ENCODE measurements at places on chromosomes 11 and 22.
A peak's percentile ranks its signal among the peaks of the same experiment; 100 is the strongest.

GRCh38 chr11:133723056-133723455 lies 122.3 kb downstream of the SPATA19 start:
- no peaks in the 10 kb centered on the region for H3K27me3 ChIP-seq
- no peak overlapping the region for H3K27ac ChIP-seq
- H3K4me1 ChIP-seq = no peaks in the 10 kb centered on the region

GRCh38 chr11:69820441-69820840 lies 1.2 kb upstream of the FGF3 start:
- peaks cover 67% of the 10 kb centered on the region for H3K27me3 ChIP-seq
- DNase-seq = no peak
- H3K4me3 ChIP-seq = no peak overlapping the region

GRCh38 chr11:94722735-94723134 lies 45.4 kb upstream of the AMOTL1 start:
- no peak overlapping the region for H3K27ac ChIP-seq
- H3K4me3 ChIP-seq = no peak overlapping the region
- H3K36me3 ChIP-seq = no peaks in the 10 kb centered on the region
- no peaks in the 10 kb centered on the region for H3K4me1 ChIP-seq
- no peak for DNase-seq
- no peaks in the 10 kb centered on the region for H3K27me3 ChIP-seq

DNA sequence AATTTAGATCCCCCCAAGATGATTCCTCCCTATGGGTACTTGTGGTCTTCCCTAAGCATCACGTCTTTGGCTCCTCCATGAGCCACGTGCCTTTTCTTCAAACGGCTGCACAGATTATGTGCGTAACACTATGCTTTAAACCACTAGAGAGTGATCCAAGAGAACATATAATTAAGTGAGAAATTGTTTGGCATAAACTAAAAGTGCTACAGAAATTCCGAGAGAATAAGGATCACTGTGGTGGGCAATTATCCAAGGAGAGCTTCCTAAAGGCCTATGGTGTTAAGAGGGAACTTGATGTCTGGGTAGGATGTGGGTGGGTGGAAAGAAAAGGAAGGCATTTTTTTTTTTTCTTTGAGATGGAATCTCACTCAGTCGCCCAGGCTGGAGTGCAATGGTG lies 110.9 kb downstream of the MAML2 start:
- no peak for DNase-seq
- no peak overlapping the region for H3K27ac ChIP-seq
- no peak overlapping the region for H3K4me3 ChIP-seq
- H3K27me3 ChIP-seq = no peaks in the 10 kb centered on the region
- H3K36me3 ChIP-seq = no peaks in the 10 kb centered on the region

DNA sequence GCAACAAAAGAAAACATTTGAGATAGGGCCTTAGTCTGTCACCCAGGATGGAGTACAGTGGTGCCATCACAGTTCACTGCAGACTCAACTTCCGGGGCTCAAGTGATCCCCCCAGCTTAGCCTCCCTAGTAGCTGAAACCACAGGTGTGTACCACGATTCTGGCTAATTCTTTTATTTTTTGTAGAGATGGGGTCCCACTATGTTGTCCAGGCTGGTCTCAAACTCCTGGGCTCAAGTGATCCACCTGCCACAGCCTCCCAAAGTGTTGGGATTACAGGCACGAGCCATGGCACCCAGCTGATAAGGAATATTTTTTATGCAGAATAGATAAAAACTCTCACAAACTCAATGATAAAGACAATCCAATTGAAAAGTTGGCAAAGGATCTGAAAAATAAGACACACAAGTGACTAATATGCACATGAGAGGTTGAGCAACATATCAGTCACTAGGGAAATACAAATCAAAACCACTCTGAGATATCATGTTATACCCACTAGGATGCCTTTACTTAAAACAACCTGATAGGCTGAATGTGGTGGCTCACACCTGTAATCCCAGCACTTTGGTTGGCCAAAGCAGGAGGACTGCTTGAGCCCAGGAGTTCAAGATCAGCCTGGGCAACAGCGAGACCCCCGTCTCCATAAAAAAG lies 33.9 kb upstream of the CLTCL1 start:
- H3K4me1 ChIP-seq = no peaks in the 10 kb centered on the region
- no peak overlapping the region for H3K27ac ChIP-seq
- H3K36me3 ChIP-seq = peaks cover 6% of the 10 kb centered on the region
- DNase-seq = no peak
- H3K4me3 ChIP-seq = no peak overlapping the region

- H3K4me1 ChIP-seq = peaks cover 9% of the 10 kb centered on the region
- no peak for DNase-seq
- no peak overlapping the region for H3K4me3 ChIP-seq
- H3K27ac ChIP-seq = no peak overlapping the region
Observed at GRCh38 chr22:44733426-44734106, 18.8 kb upstream of the ARHGAP8 start.

DNA sequence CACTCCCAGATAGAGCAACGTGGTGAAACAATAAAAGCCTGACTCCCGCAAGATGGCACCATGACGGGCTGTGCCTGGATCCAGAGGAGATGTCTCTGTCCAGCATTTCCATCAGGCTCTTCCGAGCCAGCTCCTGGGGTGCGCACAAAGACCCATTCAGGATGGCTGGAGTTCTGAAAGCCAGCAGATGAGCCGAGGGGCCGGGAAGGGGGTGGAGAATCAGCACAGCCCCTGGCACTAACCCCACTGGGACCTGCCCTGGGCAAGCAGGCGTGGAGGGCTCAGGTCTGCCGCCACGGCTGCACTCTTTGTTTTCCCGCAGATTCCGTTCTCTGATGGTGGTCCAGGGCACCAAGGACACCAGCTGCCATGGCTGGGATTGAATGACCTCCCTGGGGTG lies 97.2 kb upstream of the BLID start:
- H3K4me3 ChIP-seq = no peak overlapping the region
- H3K4me1 ChIP-seq = peaks cover 2% of the 10 kb centered on the region
- no peaks in the 10 kb centered on the region for H3K27me3 ChIP-seq
- no peak for DNase-seq
- no peaks in the 10 kb centered on the region for H3K36me3 ChIP-seq

DNA sequence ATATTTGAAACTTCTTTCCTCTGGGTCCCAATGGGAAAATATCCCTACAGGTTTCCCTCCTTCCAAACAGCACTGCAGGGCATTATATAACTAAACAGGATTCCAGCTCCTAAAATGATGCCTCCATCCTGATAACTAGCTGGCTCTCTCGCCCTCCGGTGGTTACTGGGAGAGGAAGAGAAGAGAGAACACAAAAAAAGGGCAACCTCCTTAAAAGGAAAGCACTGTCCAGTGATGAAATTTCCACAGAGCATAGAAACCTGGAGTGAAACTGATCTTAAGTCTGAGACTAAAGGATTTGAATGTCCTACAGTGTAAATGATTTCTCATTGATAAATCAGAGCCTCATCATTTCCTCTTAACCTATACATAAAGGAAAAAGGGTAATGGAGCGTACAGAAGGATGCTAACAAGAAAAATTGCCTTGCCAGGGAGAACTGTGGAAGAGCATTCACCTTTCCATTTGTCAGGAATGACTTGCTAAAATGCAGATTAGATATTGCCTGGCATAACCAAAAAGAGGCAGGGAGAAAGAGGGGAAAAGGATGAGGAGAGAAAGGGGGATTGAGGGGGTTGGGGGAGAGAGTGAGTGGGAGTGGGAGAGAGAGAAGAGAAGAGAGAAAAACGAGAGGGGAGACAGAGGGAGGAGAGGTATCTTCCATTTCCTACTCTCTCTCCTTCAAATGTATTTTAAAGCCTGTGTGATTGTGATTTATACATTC lies 121.3 kb downstream of the APOL5 start:
- H3K27me3 ChIP-seq = no peaks in the 10 kb centered on the region
- H3K27ac ChIP-seq = no peak overlapping the region
- H3K36me3 ChIP-seq = no peaks in the 10 kb centered on the region
- H3K4me1 ChIP-seq = peaks cover 2% of the 10 kb centered on the region
- peak overlapping the region; percentile 89 for H3K4me3 ChIP-seq
- DNase-seq = no peak

DNA sequence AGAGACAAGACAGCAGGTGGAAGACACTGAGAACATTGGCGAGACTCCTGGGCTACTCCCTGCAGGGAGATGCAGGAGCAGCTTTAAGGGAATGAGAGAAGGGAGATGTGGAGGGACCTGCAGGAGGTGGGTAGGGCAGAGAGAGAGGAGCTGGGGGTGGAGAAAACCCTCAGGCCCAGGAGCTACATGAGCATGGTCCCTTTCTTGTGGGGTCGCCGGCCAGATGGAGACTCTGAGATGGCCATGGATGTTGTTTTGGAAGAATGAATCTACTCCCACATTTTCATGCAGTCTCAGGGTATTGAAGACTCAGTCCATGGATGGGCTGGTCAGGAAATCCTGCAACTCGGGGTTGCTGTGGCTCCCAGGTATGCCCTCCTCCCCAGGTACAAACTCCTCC lies 1381.9 kb downstream of the TBC1D22A start:
- no peak for DNase-seq
- H3K4me3 ChIP-seq = no peak overlapping the region
- no peak overlapping the region for H3K27ac ChIP-seq
- peaks cover 13% of the 10 kb centered on the region for H3K4me1 ChIP-seq
- no peaks in the 10 kb centered on the region for H3K36me3 ChIP-seq

- H3K27ac ChIP-seq = no peak overlapping the region
- no peak for DNase-seq
- H3K27me3 ChIP-seq = no peaks in the 10 kb centered on the region
- peaks cover 8% of the 10 kb centered on the region for H3K4me1 ChIP-seq
- no peaks in the 10 kb centered on the region for H3K36me3 ChIP-seq
Observed at GRCh38 chr22:37052386-37053309, 1.1 kb downstream of the KCTD17 start.

- peak; percentile 84 for DNase-seq
- H3K4me1 ChIP-seq = peaks cover 9% of the 10 kb centered on the region
- no peak overlapping the region for H3K4me3 ChIP-seq
- no peaks in the 10 kb centered on the region for H3K27me3 ChIP-seq
- peaks cover 4% of the 10 kb centered on the region for H3K36me3 ChIP-seq
- H3K27ac ChIP-seq = peak overlapping the region; percentile 58
Observed at GRCh38 chr11:45982656-45983470, 60.4 kb downstream of the LARGE2 start.

- no peaks in the 10 kb centered on the region for H3K27me3 ChIP-seq
- DNase-seq = peak; percentile 89
- no peak overlapping the region for H3K4me3 ChIP-seq
- H3K4me1 ChIP-seq = no peaks in the 10 kb centered on the region
- H3K27ac ChIP-seq = no peak overlapping the region
- H3K36me3 ChIP-seq = no peaks in the 10 kb centered on the region
Observed at GRCh38 chr11:69131644-69132300, 24.0 kb upstream of the SMIM38 start.

GRCh38 chr22:33062361-33062760 lies 4.2 kb upstream of the SYN3 start:
- peaks cover 13% of the 10 kb centered on the region for H3K4me1 ChIP-seq
- H3K27me3 ChIP-seq = peaks cover 3% of the 10 kb centered on the region
- H3K4me3 ChIP-seq = no peak overlapping the region
- DNase-seq = no peak

- peak overlapping the region; percentile 40 for H3K4me3 ChIP-seq
- H3K4me1 ChIP-seq = peaks cover 8% of the 10 kb centered on the region
- no peaks in the 10 kb centered on the region for H3K36me3 ChIP-seq
- DNase-seq = peak; percentile 54
- no peak overlapping the region for H3K27ac ChIP-seq
- H3K27me3 ChIP-seq = no peaks in the 10 kb centered on the region
Observed at GRCh38 chr11:13207665-13208594, 69.7 kb upstream of the BMAL1 start.

- H3K27ac ChIP-seq = no peak overlapping the region
- no peak for DNase-seq
- H3K27me3 ChIP-seq = no peaks in the 10 kb centered on the region
- H3K4me3 ChIP-seq = no peak overlapping the region
Observed at GRCh38 chr11:115317277-115318185, 186.7 kb downstream of the CADM1 start.

DNA sequence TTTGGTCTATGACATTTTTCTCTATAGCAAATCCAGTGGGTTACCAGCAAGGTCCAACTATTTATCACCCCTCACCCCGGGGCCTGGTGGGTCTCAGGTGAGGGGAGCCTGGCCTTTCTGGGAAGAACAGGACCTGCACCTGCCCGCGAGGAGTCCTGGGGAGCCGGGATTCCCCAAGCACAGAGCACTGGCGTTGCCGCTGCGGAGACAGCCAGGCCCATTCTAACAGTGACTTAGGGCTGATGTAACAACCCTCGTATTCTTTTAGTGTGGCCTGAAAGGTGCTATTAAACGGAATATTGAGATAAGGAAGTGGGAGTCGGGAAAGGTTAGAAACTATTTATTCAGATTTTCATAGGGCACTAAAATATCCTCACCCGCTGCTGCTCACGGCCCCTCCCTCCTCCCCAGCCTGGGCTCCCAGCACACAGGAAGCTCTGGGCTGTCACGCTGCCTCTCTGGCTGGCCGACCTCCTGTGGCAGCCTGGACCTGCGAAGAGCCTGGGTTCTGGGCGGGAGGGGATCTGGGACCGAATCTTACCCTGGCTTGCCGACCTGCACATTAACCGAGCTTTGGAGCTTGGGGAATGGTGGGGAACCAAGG lies 141.2 kb downstream of the MIAT start:
- no peaks in the 10 kb centered on the region for H3K36me3 ChIP-seq
- H3K27me3 ChIP-seq = no peaks in the 10 kb centered on the region
- H3K4me1 ChIP-seq = peaks cover 13% of the 10 kb centered on the region

DNA sequence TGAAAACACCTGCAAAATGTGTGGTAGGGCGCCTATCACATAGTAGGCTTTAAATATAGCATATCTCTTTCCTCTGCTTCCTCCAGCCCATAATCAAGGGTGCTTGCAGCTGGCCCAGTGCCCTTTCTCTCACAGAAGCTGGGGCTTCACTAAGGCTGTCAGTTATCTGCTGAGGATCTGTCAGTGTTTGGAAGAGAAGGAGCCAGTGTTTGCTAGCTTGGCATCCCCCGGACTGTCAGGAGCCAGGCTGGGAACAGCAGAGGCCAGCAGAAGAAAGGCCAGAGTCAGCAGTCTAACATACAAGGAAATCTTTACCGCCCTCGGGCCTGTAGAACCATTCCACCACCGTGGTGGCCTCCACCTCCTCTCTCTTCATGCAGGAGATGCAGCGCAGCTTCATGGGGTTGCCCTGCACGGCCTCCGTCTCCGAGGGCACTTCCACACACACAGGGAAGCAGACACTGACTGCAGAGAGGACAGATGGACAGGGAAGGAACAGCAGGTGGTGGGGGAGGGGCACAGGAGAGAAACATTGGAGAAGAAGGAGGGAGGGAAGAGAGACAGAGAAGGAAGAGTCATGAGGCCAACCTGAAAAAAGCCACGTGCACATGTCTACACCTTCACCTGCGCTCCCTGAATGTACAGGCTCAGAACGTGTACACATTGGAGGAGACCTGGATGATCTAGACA lies 9.0 kb downstream of the SCN3B start:
- no peaks in the 10 kb centered on the region for H3K27me3 ChIP-seq
- H3K4me3 ChIP-seq = no peak overlapping the region
- no peak overlapping the region for H3K27ac ChIP-seq
- no peaks in the 10 kb centered on the region for H3K36me3 ChIP-seq
